AML-193 (cell line): ENCODE measurements at places on chromosomes 4 and X.

GRCh38 chr4:123485601-123486000 is 89.0 kb downstream of the SPRY1 start:
- peak; percentile 8 for DNase-seq

DNA sequence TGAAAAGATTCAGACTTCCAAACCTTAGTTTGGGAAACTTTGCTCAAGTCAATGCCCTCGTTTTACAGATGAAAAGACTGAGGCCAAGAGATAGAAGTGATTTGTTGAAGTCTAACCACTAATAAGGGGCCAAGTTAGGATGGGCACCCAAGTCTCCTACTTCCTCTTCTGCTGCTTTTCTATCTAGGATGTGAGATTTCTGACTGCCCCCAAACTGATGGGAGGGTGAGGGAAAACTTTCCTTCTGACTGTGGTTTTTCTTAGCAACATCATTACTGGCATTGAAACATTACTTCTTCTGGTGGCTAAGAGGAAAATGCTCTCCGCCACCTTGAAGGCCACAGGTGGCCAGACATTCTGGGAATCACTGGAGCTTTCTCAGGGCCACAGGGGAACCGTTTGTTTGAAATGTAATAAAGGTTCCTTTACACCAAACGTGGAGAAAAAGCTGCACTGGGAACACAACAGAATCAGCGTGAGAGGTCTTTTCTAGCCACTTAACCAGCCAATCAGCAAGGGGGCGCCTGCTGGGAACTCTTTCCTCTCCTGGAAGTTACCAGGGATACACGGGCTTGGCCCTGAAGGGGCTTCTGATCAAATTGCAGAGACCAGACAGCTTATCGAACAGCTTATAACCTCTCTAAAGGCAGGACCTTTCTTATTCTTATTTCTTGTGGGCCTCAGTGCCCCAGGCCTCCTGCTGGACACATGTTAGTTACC is 115.9 kb upstream of the TEX13D start:
- no peak for DNase-seq

GRCh38 chrX:49002091-49002935 is at the start of gene GRIPAP1:
Gene GRIPAP1 (minus strand): TSS chrX:49002264. CDS start chrX:49002229, 35 bp downstream.
- DNase-seq, result peak; percentile 51

DNA sequence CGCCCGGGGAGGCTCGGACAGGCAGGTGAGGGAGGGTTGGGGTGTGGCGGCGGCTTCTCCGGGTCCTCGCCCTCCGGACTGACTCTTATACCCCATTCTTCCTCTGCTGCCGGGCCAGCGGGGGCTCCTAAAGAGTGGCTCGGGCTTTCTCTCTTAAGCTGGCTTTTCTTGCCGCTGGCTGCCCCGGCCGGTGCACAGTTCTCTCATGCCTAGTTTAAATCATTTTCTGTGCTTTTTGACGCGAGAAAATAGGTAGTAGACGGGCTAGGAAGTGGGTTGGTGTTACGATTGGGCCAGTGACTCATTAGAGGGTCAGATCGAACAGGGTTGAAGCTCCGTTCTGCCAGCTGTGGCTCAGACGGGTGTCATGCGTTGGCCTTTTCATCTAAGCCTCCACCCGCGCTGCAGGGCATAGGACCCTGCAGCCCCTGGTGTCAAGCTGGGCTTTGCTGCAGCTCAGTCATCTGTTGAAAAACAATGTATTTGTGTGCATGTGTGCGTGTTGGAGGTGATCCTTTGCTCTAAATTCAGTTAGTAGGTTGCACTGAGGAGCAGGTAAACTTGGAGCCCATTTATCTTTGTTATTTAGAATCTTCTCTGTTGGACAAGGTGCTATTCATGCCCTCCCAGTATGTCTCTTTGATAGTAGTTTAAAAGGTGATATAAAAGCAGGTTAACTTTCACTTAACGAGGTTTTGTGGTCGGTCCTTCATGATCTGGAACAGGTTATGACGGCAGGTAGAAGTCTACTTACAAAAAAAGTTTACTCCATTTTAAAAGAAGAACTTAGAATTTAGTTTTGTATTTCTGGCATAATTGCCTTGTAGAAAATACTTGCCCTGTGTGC is 802 bp downstream of the BMP2K start:
- peak; percentile 29 for DNase-seq

- DNase-seq, result no peak
Measured at GRCh38 chr4:3877236-3877635, 111.1 kb downstream of the ADRA2C start.

- peak; percentile 35 for DNase-seq
Measured at GRCh38 chr4:145154573-145154972, 25.8 kb downstream of the OTUD4 start.

DNA sequence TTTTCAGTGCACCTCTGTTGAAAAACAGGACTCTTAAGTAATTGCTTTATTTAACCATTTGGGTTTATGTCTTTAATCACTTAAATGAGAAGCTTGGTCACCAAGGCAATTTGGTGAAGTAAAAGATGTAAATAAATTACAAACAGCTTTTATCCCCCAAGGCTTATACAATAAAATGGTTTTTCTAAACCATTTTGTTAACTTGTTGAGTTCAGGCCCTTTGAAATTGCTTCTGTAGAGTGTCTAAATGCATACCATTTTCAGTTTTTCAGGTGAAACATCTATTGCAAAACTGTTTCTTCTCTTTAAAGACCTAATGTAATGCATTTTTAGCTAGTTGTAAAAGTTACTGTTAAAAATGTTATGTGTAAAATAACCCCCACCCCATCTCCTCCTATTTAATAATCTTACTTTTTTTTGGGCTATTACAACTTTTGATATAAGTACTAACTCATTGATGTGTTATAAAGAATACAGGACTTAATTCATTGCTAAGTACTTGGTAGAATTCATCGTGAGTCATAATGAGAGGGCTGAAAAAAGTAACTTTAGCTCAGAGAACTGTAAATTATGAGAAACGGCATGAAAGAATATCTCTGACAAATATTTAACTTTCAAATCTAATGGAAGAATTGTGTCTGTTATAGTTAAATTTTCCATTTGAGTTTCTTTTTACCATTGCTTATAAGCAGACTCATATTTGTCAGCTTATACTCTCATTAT is 4.5 kb downstream of the RAPGEF2 start:
- DNase-seq, result no peak

DNA sequence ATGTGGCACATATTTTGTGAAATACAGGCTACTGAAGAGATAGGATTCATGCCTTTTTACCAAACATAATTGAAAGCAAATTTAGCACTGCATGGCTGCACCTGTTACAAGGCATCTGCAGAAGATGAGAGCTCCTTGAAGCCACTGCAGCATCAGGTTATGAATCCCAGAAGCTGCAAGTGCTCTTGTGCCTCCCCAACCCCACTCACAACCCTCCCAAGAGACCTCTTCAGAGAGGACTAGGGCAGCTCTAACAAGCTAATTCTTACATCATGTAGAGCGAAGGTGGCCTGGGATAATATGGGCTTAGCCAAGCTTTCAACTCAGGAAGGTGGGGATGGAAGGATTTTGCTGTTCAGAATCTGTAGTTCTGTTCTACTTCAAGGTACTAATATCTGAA is 27.2 kb downstream of the MFAP3L start:
- DNase-seq, result no peak

DNA sequence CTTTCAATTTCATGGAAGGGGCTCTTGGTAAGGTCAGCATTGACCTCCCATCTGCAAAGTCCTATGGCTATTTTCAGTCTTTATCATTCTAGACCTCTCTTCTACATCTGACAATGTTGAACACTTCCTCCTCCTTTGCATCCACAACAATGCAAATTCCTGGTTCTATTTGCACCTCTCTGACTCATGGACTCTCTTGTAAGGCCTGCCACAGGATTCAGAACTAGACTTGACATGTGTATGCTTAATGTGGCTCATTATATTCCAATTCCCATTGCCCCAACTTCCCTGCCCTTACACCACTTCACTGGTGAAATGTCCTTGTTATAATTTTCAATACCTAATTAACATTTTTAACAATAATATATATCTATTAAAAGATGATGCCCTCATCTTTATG is 314.3 kb upstream of the FGF13 start:
- DNase-seq, result no peak

- no peak for DNase-seq
Measured at GRCh38 chr4:104447294-104447693, 47.4 kb downstream of the CXXC4 start.

- DNase-seq, result no peak
Measured at GRCh38 chr4:78779280-78779679, 3.1 kb downstream of the BMP2K start.

GRCh38 chrX:1614927-1615326 is at the start of gene ASMT:
Gene ASMT (plus strand): TSS chrX:1615059. CDS start chrX:1615200, 141 bp downstream.
- no peak for DNase-seq

GRCh38 chr4:16817286-16817685 is 81.2 kb downstream of the LDB2 start:
- no peak for DNase-seq

DNA sequence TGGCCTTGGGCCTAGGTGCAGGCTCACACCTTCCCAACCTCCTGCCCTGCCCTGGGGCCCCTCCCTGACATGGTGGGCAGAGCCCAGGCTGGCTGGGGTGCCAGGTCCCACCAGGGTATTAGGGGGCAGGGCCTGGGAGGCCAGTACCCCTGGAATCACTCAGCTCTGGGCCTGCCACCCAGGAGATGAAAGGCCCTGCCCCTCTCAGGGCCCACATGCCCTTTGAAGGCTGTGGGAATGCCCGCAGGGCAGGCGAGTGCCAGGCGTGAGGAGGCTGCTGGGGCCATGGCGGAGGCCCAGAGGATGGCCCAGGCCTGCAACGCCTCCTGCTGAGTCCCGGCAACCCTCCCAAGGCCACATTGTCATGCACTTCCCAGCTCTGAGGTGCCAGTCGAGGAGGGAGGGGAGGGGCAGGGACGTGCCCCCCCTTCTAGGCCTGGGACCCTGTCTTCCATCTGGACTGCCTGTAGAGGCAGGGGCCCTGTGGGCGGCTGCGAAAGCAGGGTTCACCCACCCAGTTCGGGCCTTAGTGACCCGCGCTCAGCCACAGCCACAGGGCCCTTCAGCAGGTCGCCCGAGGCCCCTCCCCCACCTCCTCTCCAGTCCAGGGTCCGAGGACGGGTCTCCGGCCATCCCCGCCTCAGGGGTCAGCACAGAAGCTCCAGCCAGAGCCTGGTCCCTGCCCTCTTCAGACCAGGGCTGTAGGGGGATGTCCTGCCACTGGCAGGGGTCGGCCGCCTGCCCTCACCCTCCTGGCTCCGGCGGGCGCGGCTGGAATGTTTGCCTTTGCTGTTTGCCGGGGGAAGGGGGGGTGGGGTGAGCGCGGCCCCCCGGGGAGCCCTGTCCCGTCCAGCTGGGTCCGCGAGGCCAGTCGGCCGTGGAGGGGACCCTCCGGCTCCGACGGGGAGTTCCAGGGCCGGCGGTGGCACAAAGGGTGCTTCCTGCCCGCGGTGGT is 26.7 kb upstream of the FGFR3 start:
- no peak for DNase-seq

- DNase-seq, result peak; percentile 1
Measured at GRCh38 chr4:176123710-176124407, 58.2 kb downstream of the WDR17 start.

GRCh38 chr4:9811806-9812205 is 30.4 kb downstream of the DRD5 start:
- peak; percentile 40 for DNase-seq

- no peak for DNase-seq
Measured at GRCh38 chrX:103329991-103330390, at the start of gene TCEAL7. Gene TCEAL7 (plus strand): TSS chrX:103330239. CDS start chrX:103331404, 1,165 bp downstream.

DNA sequence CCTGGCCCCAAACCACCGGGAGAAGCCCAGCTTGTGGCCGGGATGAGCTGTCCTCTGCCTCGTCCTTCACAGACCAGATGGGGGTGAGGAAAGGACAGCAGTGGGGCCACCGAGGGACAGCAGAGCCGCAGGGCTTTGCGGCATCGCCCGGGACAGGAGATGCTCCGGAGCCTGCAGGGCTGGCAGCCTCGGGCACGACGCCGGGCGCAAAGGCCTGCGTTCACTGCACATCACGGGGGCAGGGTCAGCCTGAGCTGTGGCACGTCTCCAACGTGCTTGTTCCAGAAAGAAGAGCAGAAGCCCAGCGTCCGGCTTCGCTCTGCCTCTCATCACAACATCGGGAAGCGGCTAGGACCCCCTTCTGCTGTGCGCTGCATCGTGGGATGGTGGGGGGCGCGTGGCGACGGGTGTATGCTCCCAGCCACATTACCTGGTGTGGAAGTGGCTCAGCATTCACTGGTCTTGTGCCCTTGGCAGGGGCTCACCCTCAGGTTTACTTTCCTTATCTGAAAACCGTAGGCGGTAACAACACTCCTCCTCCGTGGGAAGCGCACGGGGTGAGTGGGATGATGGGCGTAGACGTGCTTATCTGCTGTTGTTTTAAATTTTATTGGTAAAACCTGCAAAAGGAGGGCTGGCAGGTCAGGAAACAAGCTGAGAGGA is 7.4 kb downstream of the TADA2B start:
- DNase-seq, result no peak

DNA sequence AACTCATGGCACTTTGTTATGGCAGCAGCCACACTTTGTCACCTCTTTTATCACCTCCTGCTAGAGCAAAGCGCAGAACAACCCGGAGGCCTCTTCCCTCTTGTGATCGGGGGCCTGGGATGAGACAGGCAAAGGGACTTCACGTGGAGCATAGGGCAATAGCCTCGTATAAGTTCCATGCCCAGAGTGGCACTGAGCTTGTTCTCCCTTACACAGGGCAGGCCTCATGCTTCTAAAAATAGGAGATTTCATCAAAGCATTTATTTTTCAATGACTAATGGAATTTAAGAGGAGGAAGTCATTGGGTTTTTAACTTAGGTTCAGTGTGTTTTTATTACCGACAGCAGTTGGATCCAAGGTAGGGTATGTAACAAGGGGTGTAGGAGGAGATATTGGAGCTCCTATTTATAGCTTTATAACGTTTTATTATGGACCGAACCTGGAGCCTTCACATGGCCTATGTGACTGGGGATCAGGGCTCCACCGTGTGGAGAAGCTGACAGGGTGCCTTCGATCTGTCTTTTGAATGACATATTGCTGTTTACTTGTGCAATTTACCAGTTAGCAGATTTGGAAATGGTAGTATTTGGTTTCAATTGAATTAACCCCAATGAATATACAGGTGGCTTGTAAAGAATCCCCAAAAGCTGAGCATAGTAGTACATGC is 93.8 kb downstream of the SLC2A9 start:
- no peak for DNase-seq

- DNase-seq, result peak; percentile 63
Measured at GRCh38 chr4:90419124-90419711, 292.0 kb downstream of the CCSER1 start.

DNA sequence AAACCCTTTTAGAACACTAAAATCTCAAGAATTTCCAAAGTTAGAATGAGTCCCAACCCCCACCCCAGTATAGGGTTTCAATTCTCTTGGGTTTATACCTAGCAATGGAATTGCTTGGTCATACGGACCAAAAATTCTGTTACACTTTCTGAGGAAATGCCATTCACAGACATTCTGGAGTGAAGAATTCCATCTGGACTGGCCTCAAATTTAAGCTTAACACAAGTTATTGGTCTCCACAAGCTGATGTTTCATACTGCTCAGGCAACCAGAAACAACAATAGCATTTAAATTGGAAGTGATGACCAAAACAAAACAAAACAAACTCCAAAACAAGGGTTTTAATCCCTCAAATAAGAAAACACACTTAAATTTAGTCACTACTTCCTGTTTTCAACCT is 51.1 kb downstream of the GPC4 start:
- no peak for DNase-seq

DNA sequence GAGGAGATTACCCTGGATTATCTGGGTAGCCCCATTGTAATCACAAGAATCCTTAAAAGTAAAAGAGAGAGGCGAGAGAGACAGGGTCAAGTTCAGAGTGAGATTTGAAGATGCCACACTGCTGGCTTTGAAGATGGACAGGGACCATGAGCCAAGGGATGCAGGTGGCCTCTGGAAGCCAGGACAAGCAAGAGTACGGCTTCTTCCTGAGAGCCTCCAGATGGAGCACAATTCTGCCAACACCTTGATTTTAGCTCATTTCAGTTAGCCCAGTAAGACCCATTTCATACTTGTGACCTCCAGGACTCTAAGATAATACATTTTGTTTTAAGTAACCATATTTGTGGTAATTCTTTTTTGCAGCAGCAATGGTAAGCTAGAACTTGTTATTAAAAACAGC is 120.3 kb downstream of the GPM6A start:
- no peak for DNase-seq
